ENCODE measurements at places on chromosomes 3 and 15.
A peak's percentile ranks its signal among the peaks of the same experiment; 100 is the strongest.

- DNase-seq, result peak; percentile 23
These were observed at the start of gene ESYT3 for GRCh38 chr3:138434276-138434874. TSS of gene ESYT3 (plus strand) at chr3:138434616. CDS start at chr3:138434799, 183 bp downstream.

DNA sequence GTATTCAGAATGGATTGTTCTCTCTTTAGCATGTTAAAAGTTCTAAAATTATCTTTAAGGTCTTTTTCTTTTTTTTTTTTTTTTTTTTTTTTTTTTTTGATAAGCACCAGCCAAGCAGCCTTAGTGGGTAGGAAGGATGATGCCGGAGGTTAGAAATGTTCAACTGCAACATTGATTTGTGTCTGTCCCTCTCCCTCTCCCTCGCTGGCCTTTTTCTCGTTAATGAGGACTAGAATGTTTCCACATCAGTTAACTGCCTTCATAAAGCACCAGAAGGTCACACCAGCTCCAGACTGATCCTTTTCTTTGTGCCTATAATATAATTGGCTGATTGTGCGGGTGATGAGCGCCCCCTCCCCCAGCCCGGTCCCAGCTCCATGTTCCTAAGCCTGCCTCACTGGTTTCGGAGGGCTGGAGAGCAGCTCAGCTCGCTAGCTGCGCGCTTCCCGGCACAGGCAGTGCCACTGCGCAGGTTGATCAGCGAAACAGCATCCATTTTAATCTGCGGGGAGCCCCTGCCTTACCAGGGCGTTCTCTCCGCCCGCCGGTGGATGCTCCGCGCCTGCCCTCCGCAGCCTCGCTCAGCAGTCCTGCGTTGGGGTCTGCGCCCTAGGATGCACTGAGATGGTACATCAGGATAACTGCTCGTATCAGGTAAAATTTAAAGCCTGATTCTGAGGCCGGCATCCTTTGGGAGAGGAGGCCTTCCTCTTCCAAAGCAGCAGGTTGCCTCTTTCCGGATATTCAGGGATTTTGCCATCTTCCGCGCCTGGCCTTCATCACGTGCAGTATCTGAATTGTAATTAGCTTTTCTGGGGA, 148.9 kb upstream of the IL12A start:
- no peak for DNase-seq

DNA sequence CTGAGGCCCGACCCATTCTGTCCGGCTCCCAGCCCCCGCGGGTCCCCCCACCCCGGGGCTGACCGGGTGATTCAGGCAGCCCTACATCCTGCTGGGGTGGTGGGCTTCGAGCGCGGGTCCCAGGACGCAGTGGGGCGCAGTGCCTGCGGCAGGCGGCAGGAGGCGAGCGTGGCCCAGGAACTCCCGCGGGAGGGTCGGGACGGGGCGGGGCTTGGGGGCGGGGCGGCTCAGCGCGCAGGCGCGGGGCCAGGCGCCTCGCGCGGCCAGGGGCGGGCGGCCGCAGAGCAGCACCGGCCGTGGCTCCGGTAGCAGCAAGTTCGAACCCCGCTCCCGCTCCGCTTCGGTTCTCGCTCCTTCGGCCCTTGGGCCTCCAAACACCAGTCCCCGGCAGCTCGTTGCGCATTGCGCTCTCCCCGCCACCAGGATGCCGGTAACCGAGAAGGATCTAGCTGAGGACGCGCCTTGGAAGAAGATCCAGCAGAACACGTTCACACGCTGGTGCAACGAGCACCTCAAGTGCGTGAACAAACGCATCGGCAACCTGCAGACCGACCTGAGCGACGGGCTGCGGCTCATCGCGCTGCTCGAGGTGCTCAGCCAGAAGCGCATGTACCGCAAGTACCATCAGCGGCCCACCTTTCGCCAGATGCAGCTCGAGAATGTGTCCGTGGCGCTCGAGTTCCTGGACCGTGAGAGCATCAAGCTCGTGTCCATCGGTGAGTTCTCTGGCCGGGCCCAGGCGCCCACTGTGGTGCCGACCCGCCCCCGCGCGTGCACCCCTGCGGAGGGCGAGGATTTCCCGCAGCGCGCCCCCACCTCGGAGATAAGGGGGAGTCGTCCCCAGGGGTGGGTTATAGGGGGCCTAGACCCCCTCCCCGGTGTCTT, at the start of gene FLNB:
FLNB (plus strand) TSS at position 282 of the 885 bp plus-strand sequence; CDS start at position 425, 143 bp downstream.
- peak; percentile 73 for DNase-seq

DNA sequence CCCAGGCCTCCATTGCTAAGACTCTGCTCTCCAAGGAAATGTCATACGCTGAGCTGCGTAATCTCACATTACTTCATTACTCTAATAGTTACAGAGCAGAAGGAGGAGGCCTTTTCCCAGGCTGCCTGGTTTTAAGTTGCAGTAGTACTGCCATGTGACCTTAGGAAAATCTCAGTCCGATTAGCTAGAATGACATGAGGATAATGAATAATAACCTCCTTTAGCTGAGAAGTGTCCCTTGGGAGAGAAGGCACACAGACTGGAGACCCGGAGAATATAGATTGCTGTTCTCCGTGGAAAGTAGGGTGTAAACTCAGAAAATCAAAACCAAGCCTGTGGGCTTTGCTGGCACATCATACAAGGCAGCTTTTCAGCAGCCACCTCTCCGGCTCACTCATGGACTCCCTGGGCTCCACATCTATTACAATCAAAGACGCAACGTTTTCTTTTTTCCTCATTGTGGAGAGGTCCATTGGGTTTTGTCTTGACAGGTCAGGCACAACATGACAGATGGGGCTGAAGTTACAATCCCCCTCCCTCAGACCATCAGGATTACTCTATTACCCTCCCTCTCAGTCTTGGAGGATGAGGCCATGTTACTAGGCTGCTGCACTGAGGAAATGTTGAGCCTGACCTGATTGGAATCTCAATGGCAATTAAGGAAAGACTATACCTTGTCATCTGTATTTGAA, 134.8 kb upstream of the MB21D2 start:
- no peak for DNase-seq
